ENCODE measurements at places on chromosomes 2 and 18.
A peak's percentile ranks its signal among the peaks of the same experiment; 100 is the strongest.

- DNase-seq: peak; percentile 85
These were observed 36.0 kb downstream of the KLHL29 start for GRCh38 chr2:23420840-23421476.

- no peak for DNase-seq
These were observed 41.6 kb upstream of the NRP2 start for GRCh38 chr2:205640716-205641115.

GRCh38 chr2:7075834-7076233 is 158.6 kb downstream of the RNF144A start:
- no peak for DNase-seq

DNA sequence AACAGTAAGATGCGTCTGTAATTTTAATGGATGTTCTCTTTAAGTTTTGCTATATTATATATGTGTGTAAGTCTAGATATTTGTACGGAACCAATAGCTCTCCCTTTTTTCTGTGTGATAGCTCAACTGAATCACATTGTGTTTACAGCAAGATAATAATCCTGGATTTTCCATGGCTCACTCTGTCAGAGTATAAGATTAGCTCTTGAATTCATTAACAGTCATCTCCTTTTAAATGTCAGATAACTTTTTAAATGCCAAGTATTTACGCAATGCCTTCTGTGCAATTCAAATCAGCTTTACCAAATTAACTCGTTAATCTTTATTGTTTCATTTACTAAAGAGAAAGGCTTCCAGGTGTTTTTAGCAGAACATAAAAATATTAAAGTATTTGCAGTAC is 76.9 kb downstream of the KIAA2012 start:
- DNase-seq: no peak

- DNase-seq: no peak
These were observed 50.0 kb downstream of the GPD2 start for GRCh38 chr2:156486147-156486546.

GRCh38 chr2:40374543-40375240 is 77.2 kb downstream of the SLC8A1 start:
- DNase-seq: no peak

DNA sequence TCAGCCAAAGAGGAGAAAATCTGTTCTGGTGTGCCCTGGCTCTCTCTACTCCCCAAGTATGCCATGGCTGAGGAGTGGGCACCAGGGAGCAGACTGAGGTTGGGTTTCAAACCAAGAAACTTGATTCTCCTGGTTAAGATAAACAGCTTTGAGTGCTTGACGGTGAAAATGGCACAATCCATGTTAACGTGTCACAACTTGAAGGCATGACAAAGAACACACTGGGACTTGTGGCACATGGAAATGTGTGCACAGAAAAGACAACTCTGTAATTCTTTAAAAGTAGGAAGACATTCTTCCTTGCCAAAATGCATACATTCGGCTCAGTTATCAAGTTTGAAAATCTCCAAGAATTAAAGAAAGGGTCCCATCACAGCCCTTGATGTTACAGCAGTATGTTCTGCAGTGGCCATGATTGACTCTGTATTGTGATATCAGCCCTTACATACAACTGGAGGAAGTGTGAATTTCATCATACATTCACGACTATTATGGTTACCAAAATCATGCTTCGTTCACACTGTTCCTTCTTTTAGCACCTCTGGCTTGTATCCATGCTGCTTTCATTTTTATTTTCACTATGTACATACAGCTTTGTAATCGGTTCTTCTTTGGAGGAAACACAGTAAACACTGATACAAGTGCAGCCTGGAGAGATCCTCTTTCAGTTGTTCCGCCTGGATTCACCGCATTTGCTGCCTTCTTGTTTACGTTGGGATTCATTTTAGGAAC is 15.6 kb upstream of the ACTG2 start:
- no peak for DNase-seq

GRCh38 chr2:131520526-131520925 is 7.2 kb upstream of the CCDC74A start:
- peak; percentile 84 for DNase-seq

GRCh38 chr2:156345582-156345981 is 13.1 kb upstream of the NR4A2 start:
- DNase-seq: no peak

DNA sequence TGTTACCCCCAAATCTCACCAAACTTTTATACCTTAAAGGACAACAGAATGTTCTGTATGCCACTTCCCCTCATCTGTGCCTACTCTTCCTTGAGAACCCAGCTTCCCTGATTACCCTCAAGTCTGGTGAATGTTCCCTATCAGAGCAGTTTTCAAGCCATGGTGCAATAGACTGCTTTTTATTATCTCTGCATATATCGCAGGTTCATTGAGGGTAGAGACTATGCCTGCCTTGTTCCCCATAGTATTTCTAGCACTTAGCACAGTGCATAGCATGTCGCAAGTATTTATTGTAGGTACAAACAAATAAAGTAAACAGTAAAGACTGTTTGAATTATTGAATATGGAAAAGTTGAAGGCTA is 146.6 kb downstream of the HAUS1 start:
- no peak for DNase-seq

- DNase-seq: no peak
These were observed 18.9 kb downstream of the FAM178B start for GRCh38 chr2:96967436-96967835.

DNA sequence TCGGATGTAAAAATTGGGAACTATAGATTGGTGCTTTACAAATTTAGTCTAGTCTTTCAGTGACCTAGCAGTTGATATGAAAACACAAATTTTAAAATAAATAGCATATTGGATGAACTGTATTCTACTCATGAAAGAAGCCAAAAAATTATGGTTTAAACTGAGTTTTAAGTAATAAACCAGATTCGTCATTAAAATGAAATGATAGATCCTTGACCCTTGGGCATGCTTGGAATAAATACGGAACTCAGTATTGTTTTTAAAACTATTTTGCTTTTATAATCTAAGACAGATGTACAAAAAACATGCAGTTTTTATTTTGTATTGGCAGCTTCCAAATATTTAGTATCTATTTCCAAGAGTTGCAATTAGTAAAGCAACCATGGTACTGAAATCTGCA is 34.6 kb upstream of the TBR1 start:
- no peak for DNase-seq

DNA sequence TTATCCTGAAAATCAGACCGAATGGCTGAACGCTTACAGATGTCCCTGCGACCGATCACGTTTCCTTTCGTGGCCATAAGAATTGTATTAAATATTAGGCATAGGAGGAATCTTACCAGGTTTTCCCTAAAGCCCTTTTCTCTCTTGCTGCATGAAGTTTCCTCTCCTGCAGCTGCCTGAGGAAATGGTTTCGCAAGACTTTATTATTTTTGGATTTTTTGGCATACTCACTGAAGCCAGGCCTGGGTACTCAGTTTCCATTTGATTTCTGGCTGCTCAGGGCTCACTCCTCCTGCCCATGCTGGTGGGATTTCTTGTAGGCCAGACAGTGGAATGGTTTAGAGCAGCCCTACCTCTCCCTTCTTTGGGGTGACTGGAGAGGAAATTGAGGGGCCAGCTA is 114.0 kb downstream of the KLHL29 start:
- no peak for DNase-seq

GRCh38 chr2:169472249-169472648 is 7.0 kb upstream of the BBS5 start:
- no peak for DNase-seq

GRCh38 chr2:238143239-238143951 is 4.9 kb downstream of the KLHL30 start:
- no peak for DNase-seq

Data from mesenteric fat pad (tissue), 1 donor.